ENCODE measurements at places on chromosomes 2 and 18.

- peak; percentile 85 for DNase-seq
These were observed at the start of gene AFF3 for GRCh38 chr2:100142393-100142792. AFF3 (minus strand) TSS chr2:100142590; CDS start chr2:100104454, 38,136 bp downstream.

- no peak for DNase-seq
These were observed 652.0 kb downstream of the DPP10 start for GRCh38 chr2:115094441-115094840.

GRCh38 chr2:46645681-46646162, 166.4 kb downstream of the TMEM247 start:
- no peak for DNase-seq

DNA sequence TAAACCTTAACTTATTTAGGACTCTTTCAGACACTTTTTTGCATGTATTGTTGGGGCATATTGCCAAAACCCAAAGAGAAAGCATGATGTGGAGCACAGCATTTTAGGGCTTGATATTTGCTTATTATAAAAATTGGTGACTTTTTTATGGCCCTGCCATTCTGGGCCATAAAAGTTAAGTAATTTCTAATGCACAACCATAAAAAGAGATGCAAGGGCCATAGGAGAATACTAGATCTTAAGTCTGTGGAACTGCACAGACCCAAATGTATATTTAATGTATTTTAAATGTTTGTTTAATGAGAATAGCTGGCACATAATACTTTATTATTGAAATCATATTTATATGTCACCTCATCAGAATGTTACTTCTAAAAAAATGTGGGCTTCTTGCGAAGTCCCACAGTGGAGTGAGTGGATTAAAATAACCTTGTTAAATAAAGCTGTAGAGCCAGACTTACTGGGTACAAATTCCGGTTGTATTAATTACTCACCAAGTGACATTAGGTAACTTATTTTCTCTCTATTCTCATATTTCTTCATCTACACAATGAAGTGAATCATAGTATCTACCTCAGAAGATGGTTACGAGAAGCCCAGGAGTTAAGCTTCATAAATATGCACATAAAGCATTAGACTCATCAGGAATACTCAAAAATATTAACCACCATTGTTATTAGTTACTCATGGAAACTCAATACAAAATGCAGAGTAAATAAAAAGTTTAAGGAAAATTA, 52.2 kb downstream of the HNMT start:
- DNase-seq: no peak

DNA sequence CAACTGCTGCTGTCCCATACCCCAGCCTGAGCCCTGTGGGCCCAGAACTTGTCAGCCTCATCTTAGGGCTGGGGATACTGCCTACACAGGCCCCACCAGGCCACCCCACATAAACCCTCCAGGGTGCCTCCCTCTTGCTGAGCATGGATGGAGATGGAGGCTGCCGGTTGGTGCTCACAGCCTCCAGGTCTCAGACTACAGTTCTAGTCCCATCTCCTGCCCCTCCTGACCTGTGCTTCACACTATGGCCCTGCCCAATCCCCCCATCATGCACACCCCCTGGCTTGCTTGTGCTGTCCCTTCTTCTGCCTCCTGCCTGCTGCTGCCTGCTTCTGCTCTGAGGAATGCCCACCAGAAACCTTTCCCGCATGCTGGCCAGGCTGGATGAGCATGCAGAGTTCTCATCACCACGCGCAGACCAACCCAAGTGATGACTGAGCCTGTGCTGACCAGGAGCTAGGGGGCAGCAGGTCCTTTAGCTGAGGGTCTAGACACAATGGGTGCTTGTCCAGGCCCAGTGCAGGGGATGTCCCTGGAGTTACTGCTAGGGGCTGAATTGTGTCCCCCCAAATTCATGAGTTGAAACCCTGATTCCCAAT, 138.4 kb upstream of the HS6ST1 start:
- no peak for DNase-seq

- no peak for DNase-seq
These were observed 31.0 kb downstream of the EDAR start for GRCh38 chr2:108958002-108958401.

GRCh38 chr2:86420913-86421312, 20.3 kb upstream of the KDM3A start:
- DNase-seq: no peak

DNA sequence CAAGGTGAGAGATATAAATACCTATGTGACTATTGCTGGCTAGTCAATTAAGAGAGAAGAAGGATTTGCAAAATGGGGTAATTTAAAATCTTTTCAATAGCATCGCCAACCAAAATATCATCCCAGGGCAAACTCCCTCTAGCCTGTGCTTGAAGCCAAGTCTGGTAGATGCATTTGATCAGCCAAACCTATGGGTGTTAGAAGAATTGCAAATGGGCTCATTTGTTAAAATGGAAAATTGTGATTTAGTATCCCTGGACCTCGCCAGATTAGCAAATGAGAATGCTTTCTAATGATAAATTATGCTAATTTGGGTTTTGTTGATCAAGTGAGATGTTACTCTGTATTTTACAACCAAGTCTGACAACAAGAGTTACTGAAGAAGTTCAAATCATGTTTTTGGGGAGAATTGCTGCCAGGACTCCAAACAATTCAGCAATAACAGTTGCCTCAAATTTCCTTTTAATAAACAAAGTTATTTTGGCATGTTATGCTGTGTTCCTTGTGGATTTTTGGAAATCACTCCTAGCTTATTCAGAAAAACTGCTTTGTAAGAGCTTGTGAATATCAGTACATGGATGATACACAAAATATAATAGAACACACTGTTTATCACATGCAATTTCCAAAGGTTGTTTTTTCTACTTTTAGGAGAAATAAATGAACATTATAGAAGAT, 272.5 kb upstream of the PARD3B start:
- no peak for DNase-seq

DNA sequence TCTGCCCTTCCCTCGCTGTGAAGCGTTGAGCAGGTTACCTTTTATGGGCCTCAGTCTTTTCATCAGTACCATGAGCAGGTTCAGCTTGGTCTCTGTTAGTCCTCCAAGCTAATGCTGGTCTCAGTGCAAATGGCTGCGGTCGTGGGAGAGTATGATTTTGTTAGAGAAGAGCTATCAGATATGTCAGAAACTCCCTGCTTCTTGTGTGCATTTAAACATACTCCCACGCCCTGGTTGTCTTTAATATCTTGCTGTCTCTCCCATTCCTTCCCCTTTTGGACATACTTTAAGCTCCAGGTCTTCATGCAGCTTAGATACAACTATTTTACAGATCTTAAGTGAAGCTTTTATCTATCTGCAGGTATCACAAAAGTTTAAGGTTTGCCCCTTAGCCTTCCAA, 62.9 kb downstream of the EFR3B start:
- DNase-seq: no peak
